ENCODE measurements at places on chromosomes 3 and 15.

GRCh38 chr3:27378331-27378730 lies 9.1 kb upstream of the NEK10 start:
- no peak for DNase-seq

DNA sequence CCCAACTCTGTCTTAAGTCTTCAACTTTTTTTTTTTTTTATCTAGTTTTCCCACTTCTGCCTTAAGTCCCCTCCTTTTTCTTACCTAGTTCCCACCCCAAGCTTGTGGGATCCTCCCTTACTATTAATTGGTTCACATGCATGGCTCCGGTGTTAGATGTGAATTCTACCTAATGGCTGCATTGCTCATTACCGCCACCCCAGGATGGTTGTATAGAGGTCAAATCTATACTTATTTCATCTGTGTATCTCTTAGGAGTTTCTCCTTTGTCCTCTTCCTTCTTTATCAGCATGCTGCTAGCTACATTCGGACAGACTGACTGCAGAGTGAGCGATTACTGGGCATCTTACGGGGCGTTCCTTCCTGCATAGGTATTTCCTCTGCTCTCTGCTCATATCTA lies 605.7 kb upstream of the GRM7 start:
- no peak for DNase-seq

DNA sequence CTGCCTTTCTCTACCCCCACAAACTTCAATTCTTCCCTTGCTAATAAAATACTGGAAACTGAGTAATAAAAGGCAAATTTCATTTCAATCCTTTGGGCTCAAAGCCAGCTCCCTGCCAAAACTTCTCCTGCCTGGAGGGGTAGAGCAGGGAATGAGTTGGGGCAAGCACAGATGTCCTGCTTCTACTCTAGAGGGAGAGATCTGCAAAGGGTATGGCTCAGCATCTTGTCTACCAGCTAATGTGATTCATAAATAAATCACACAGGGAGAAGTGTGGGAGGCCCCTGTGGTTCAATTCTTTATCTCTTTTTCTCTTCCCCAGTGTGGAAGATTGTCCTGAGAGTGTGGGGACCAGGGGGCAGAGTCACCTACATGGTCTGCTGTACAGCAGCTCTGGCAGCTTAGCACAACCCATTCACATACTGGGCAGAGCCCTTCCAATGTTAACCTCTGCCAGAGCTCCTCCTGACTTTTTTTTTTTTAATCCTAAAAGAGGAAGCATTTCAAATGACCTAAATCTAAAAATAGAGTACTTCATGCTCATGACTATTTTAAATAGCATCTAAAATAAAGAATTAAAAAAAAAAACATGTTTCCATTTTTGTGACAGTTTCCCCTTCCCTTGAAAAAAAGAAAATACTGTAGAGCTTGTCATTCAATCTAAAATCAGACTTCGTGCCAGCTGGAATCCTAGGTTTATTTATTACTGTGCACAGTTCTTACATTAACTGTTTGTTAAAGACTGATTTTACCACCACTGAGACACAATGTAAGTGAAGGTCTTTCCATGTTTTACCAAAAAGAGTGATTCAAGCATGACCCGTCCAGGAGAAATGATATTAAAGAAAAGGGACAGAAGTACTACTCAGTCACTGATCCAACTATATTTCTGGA lies 1083.7 kb upstream of the CFAP20DC start:
- DNase-seq = no peak

- no peak for DNase-seq
Observed at GRCh38 chr15:60763688-60764087, 284.7 kb upstream of the ICE2 start.

DNA sequence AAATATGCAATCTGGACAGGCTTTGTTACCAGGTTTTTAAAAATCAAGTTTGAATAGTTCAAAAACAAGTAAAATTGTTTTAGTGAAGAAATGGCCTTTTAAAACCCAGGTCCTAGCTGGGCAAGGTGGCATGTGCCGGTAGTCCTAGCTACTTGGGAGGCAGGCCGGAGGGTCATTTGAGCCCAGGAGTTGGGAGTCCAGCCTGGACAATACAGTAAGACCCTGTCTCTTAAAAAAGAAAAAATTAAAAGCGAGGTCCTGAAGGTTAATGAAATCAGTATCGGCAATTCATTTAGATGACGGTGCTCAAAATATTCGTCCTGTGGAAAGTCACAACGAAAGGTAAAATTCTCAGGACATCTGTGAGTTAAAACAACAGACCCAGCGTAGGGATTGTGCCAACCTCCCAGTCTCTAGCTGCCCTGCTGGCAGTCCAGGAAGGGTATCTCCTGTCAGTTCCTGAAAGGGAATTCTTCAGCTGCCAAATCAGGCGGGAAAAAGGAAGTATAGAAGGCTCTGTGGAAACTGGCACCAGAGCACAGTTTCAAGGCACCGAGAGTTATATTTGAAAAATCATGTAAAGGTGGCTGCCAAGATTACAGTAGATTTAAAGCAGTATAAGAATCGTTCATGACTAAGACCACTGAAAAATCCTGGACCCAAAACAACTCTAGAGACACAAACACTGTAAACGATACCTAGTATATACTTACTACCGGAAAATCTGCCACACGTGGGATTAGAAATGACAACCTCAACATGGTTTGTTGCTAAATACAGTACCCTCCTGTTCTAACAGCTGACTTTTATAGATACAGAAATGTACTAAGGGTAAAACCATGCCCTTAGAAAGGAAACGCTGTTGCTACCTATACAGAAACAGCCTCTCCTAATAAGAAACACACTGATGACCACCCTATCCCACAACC lies 1.2 kb upstream of the ABHD17C start:
- no peak for DNase-seq

GRCh38 chr3:184008161-184008560 lies 9.5 kb downstream of the ABCC5 start:
- DNase-seq = no peak

DNA sequence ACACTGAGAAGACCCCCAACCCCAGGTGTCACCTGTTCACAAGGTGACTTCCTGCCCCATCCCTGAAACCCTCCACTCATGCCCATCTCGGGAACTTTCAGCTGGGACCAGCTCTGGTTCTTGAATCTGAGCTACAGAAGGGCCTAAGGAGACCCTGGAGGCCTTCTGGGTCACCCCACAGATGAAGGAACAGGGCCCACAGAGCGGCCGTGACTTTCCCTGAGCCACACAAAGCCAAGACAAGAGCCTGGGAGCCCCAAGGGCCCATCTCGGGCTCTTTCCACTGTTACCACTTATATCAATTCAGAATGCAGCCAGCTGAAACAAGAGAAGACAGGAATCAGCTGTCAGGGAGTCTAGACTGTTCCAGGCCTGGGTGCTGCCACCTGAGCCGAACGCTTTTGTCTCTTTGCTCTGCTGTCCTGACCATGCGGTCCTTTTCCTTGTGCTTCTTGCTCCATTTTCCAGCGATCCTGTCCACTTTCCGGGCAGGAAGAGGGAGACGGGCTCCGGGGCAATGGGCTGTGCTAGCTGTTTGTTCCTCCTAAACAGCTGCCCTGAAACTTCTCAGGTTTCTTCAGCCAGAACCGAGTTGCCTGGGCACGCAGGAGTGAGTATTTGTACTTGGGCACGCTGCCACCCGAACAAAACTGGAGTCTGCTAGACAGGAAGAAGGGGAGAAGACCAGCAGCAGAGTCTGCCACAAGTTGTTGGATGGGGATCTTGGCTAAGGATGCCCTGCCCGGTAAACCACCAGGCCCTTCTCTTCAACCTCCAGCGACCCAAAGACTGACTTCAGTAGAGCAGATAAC lies 28.0 kb upstream of the PIGZ start:
- no peak for DNase-seq

DNA sequence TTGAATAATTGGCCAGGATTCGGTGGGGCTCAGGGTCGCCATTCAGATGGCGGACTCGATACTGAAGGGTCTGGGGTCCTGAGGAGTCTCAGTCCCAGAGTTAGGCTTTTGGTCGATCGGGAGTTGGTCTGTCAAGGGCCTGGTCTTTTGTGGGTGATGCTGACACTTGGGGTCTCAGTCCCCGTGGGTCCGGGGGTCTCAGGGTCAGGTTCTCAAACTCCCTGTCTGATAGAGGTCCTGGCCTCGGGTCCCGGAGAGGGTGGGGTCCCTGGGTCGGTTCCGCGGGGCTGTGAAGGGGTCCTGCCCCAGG lies 467 bp downstream of the NCKIPSD start:
- DNase-seq = no peak

- DNase-seq = no peak
Observed at GRCh38 chr15:25568751-25569150, 129.9 kb upstream of the UBE3A start.

DNA sequence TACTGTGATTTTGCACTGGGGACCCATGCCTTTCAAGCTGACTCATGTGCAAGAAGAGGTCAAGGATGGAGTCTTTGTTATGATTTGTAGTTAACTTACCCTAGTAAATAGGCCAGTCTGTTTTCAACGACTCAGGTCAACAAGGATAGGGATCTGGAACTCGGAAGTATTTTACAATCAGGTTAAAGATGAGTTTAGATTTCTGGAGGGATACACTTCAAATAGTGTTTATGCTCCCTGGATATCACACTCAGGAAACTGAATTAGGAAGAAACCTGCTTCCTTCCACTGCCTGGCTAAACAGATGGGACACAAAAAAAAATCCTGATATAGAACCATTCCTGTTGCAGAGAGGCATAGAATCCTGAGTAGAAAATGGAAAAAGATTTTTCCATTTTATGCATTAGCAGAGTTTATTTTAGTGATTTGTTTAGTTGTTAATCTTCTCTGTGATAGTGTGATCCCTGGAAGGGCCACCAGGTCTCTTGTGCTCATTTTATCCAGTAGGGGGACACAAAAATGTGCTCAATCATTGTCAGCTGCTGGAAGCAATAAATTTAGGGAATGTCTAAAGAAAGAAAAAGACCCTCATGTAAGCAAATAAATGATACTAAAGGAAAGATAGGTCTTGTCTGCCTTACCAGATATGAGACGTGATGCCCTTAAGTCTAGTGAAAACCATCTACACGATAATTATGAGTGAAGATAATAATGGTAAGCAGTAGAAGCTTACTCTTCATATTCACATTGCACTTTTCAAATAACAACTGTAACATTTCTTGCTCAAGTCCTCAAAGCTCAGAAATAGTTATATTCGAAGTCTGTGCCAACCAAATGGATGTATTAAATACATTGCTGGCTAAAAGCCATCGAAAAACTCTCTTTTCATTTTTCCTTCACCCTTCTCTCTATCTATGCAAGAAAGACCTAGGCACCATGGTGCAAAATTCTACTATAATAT lies 452.1 kb upstream of the KCNMB2 start:
- no peak for DNase-seq

DNA sequence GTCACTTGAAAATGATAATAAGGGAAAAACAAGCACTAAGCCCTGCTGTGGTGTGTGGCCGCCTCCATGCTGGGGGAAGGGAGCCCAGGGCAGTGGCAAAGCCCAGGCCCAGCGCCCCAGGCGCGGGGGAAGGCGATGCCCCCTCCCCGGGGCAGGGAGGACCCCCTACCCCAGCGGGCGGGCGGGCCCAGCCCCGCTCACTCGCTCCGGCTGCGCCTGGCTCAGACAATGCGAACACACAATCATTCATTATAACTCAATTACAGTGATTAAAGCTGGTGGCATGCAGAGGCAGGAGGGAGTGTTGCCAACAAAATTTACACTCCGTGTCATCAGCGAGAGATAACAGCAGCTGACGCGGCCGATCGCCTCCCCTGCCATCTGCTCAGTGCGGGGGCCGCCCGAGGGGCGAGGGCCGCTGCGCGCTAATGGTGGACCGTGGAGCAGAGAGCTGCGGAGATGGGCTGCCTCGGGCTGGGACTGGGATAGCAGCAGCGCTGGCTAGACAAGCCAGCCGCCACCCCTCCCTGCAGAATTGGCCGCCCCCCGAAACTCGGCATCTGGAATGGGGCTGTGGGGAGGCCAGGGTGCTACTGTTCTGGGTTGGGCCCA lies 64.1 kb downstream of the TLE3 start:
- DNase-seq = peak; percentile 90

GRCh38 chr3:57864853-57865252 lies 108.7 kb downstream of the SLMAP start:
- DNase-seq = peak; percentile 36

DNA sequence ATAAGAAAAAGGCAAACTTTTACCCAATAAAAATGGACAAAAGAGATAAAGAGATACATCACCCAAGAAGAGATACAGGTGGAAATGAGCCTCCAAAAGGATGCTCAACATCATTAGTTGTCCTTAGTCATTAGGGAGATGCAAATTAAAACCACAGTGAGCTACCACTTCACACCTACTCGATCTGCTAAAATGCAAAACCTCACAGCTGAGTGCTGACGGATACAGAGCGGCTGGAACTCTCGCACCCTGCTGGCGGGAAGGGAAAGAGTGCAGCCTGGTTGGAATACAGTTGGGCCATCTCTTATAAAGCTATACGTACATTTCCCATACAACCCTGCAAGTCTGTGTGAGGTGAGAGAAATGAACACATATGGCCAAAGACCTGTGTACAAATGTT lies 78.5 kb upstream of the PRR20G start:
- no peak for DNase-seq

DNA sequence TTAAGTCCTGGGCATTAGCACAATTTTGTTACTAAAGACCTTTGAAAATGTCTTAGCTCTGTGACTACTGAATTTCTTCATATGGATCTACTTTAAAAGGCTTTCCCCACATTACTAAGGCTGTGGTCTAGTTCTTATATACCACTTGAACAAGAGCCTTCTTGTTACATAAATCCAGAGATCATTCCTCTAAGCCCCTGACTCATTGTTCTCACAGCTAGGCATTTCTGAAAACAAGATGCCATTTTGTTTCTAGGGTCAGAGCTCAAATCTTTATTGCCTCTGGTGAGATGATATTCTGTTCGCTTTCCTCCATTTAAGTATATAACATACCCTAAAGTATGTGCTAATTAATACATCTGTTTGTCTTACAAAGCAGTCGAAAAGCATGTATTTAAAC lies 29.8 kb upstream of the LPP start:
- peak; percentile 80 for DNase-seq

GRCh38 chr3:4523710-4524698 lies 30.9 kb downstream of the ITPR1 start:
- DNase-seq = peak; percentile 48

- no peak for DNase-seq
Observed at GRCh38 chr3:108345492-108346205, 49.3 kb downstream of the HHLA2 start.

DNA sequence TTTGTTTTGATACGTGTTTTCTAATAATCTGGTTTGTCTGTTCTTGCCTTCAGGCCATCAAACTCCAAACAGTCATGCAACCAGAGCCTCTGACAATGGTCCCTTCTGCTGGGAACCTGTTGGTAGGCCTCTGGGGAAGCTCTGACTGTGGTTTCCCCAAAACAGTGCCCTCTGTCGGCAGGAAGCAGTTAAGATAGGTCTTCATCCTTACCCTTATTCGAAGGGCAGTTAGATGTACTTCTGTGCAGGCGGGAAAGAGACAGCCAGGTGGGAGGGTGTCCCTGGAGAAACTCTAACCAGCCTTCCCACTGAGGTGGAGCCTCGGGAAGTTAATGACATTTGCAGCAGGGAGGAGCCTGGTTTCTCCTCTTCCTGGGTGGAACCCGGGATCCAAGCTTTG lies 81.6 kb upstream of the CHMP2B start:
- DNase-seq = no peak

Data from fibroblast of skin of abdomen (primary cell).